NCI-H526 treated with DMSO at 0.1 percent for 48 hours (cell line): ENCODE measurements at places on chromosomes 3 and 15.

DNA sequence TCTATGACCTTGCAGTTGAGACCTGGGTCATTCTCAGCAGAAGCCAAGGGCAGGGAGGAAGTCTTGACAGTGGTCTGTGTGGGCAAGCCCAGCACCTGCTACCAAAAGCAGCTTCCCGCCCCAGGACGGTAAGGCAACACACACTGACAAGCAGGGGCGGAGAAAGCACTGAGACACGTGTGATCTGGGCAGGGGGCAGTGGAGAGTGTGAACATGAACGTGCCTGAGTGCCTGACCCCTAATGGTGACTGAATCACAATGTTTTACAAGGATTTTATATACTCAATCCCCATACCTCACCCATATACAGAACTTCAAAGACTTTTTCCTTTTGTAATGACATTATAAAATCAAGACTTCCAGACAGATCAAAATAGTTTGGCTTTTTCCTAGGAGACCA, 35.2 kb downstream of the ANP32A start:
- no peak for DNase-seq

DNA sequence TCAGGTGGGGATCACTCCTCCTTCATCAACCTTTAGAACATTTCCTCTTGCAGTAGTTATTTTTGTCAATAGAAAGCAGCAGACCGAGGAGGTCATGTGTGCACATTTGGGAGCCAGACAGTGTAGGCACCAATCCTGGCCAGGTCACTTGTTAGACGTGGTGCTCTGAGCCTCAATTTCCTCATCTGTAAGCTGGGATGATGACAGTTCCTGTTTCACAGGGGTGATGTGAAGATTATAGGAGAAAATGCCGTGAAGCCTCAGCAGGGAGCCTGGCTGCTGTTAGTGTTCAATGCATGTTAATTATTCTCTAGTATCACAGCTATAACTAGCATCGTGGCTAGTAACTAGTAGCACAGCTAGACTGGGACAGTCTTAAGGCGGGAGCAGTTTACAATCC, 64.7 kb downstream of the ATP2B2 start:
- no peak for DNase-seq

GRCh38 chr3:58016710-58017109, 8.5 kb downstream of the FLNB start:
- no peak for DNase-seq

DNA sequence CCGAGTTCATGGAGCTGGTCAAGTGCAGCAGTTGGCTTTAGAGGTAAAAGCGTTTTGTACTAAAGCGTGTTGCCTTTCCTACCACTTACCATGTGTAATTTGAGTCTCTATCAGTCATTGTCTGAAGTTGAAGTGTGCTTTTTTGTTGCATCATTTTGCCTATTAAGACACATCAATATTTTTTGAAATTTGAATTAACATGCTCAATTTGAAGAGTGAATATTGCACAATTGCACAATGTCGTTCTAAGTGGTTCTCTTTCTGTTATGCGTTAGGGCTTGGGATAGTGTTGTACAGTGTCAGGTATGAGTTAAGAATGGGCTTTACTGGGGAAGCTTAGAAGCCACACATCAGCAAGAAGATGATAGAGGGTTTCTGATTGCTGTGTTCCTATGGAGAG, 84.0 kb upstream of the ACKR4 start:
- DNase-seq: no peak

DNA sequence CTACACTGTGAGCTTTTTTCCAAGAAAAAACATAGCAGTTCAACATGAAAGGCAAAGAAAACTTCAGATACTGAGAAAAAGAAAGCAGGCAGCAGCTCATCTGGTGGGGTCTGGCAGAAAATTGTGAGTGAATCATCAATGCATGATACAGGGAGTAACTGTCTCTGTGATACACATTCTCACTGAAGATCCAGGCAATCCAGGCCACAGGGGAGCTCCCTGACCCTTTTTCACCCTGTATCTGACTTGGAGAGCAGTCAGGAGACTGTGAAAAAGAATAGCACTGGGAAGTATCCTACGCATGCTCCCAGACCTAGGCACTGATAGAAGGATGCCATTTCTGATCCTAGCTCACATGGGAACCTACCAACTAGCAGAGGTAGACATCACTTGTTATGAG, 269.8 kb downstream of the MBNL1 start:
- no peak for DNase-seq

DNA sequence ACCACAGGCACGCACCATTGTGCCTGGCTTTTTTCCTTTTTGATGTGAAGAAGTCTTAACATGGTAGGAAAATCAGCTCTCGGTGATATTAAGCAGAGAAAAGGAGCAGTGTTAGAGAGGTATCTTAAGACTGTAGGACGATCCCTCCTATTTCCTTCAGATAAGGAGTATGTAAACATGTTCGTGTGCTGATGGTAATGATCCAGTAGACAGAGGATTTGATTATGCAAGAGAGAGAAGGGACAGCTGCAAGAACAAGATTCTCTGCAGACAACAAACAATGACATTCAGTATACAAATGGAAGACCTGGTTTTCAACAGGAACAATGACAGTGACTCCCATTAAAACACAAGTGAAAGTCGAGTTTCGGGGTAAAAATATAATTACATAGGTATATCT, 95.1 kb upstream of the MELTF start:
- peak; percentile 65 for DNase-seq

DNA sequence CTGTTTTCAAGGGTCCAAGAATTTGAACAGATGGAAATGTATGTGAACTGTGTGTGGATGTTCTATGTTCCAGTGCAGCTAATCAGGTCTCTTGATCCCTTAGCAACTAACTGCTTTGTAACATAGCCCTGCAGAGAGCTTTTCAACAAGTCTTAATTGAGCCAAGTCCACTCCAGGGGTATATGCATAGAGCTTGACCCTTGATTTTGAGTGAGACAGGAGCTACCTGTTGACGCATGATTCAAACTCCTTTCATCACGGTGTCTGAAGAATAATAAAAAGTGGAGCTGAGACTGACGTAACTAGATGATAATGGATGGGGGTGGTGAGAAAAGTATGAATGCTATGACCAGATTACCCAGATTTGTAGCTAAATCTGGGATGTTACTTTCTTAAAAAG, 93.3 kb upstream of the CCDC54 start:
- no peak for DNase-seq

DNA sequence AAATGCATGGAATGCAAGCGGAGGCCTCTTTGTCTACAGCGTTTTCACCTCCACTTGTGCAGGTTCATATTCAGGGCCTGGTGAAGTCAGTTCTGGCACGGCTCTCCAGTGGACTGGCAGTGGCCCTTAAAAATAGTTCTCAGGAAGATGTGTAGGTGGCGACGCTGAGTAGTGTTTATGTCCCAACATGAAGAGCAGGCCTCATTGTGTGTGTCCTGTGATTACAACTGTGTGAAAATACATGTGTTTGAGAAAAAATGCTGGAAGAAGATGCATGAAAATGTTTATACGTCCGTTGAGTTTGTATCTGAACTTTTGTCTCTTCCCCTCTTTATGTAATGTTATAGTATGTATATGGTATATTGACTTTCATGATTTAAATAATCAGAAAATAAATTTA, 7.2 kb downstream of the LIPC start:
- DNase-seq: peak; percentile 36

DNA sequence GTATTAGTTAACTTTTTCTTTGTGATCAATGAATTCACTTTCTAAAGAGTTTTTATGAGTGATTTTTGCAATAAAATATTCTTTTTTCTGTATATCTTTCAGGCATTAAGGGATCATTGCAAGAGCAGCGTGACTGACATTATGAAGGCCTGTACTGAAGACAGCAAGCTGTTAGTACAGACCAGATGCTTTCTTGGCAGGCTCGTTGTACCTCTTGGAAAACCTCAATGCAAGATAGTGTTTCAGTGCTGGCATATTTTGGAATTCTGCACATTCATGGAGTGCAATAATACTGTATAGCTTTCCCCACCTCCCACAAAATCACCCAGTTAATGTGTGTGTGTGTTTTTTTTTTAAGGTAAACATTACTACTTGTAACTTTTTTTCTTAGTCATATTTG, 24.4 kb downstream of the SELENOT start:
- DNase-seq: no peak

GRCh38 chr3:141578202-141578973, 91.6 kb downstream of the RASA2 start:
- peak; percentile 65 for DNase-seq

GRCh38 chr15:57762302-57762701, 55.8 kb downstream of the POLR2M start:
- DNase-seq: no peak

DNA sequence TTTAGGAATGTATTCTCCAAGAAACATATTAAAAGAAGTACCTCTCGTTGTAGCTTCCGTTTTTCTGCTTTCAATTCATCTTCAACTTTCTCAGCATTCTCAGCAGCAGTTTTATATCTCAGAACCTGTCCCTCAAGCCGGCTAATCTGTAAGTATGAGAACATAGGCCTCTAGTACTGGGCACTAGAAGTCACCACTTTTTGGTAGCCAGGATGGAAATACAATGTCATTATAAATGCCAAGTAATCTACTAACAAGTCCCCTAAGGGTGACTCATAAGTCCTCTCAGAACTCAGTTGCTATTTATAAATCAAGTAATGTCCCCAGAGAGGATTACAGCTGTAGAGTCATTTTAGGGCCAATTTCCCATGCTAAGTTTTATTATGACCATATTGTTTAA, 61.1 kb downstream of the MLH1 start:
- no peak for DNase-seq

DNA sequence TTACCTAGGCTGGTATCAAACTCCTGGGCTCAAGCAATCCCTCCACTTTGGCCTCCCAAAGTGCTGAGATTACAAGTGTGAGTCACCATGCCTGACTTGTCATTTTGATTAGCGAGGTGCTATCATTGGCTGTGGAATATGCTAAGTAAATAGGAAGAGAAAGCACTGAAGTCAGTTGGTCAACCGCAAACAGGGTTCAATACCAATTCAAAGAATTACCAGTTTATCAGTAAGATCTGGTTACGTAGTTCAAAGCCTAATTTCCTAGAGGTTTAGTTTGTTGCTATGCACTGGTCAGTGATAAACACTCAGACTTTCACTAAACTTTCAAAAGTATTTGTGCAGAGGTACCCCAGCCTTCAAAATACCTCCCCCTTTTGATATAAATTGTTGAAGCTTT, 29.5 kb downstream of the GLB1 start:
- no peak for DNase-seq

DNA sequence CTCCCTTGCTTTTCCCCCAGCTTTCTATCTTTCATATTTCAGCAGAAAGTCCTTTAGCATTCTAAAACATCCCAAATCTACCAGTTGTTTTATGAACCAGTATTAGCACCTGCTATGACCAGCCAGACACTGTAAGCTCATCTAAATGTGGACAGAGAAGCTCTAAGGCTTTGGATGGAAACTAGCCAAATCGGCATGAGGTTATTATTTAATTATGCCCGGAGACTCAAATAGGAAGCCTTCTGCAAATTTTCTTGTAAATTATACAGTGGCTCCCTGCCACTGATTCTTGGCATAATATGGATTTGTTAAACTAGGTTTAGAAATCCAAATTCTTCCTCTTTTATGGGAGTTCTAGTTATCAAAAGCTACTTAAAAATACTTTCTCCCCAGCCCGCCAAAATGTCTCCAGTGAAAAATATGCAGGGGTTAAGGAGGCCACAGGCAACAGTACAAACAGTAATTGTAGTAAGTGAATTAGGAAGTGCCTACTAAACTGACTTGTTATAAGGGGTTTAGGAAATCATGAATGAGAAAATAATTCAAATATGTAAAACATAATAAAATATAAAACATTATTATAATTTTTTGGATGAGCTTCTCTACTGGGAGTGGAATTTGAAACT, 15.4 kb downstream of the MYH15 start:
- no peak for DNase-seq

DNA sequence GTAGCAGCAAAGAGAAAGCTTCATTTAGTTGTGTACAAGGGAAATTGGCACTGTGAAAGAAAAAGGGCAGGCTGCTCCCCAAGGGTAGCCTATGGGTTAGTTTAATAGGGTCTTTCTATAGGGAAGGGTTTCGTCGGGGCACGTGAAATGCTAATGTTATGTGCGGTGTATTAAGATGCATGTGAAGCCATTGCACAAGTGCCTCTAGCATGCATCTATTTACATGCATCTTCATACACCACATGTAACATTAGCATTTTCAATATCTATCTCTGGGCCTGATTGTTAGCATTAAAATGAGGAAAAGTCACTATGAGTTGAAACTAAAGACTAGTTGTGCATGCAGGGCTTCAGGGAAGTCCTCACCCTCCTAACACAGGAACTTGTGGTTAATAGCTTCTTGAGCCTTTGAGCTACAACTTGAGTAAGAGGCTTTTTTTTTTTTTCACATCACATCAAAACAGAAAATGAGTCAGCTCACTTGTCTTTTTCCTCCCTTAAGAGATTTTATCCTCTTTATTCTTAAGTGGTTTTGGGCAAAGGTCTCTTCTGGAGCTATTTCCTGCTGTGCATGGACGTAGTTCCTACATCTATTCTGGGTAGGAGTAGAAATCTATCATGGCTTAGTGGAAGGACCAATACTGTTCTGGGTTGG, 613.4 kb downstream of the ZPLD1 start:
- no peak for DNase-seq

DNA sequence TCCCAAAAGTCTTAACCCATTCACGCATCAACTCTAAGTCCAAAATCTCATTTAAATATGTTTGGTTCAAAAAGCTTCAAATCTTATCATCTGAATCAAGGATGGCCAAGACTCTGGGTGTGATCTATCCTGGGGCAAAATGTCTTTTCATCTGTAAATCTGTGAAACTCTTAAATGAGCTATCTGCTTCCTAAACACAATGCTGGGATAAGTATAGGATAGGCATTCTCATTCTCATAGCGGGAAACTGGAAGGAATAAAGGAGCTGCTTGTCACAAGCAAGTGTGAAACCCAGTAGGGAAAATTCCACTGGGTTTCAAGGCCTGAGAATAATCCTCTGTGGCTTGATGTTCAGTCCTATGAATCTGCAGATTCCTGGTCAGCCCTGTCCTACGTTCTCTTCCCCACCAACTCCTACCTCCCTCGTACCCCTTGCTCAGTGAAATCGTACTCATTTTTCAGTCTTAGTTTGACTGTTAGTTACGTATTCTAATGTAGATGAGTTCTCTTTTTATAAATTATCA, 156.7 kb downstream of the EPHA3 start:
- no peak for DNase-seq

DNA sequence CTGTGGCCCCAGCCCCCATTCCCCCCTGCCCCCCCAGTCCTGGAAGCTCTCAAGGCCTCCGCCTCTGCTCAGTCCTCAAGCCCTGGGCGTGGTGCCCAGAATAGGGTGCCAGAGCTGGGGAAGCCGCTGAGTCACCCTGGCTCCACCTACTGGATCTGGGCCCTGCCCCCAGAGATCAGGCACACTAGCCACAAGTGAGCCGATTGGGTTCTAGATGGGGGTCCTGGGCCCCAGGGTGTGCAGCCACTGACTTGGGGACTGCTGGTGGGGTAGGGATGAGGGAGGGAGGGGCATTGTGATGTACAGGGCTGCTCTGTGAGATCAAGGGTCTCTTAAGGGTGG, 5.7 kb downstream of the EIF4G1 start:
- no peak for DNase-seq

DNA sequence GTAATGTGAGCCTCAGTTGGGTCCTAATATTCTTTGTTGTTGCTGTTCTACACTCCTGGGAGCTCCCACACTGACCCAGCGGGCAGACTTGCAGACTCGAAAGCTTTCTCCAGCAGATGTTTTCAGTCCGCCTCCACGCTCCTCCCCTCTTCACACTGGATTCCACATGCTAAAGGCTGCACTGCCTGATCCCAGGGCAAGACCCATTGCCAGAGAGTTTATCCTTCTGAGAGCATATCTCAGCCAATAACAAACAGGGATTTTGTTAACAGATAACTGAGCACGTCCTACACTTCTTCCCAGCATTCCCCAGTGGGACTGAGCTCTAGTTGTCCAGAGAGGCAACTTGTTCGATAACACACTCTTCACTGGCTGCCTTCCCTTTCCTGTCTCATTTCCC, 8.0 kb upstream of the COL6A6 start:
- no peak for DNase-seq
